ENCODE measurements at places on chromosomes 2 and 18.

DNA sequence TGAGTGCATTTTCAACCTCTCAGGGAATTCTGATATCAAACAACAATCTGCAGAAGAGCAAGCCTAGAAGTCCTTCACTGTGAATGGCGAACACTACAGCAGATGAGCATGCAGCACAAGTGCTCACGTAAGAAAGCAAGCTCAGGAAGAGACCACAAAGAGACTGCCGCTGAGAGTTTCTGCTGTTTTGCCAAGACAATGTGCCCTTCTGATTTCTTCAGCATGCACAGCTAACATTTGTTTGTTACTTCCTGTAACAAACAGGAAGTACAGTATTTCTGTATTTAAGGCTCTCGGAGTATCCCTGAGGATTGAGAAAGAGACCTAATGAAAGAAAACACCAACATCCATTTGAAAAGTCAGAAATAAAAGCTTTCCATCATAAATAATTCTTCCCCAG is 45.9 kb downstream of the MBOAT2 start:
- DNase-seq: no peak

GRCh38 chr2:127662937-127663565 is 12.3 kb downstream of the LIMS2 start:
- DNase-seq: no peak

GRCh38 chr2:173434762-173435569 is 80.3 kb downstream of the CDCA7 start:
- no peak for DNase-seq

- DNase-seq: no peak
These were observed 198.0 kb upstream of the NCKAP5 start for GRCh38 chr2:133766164-133766832.

DNA sequence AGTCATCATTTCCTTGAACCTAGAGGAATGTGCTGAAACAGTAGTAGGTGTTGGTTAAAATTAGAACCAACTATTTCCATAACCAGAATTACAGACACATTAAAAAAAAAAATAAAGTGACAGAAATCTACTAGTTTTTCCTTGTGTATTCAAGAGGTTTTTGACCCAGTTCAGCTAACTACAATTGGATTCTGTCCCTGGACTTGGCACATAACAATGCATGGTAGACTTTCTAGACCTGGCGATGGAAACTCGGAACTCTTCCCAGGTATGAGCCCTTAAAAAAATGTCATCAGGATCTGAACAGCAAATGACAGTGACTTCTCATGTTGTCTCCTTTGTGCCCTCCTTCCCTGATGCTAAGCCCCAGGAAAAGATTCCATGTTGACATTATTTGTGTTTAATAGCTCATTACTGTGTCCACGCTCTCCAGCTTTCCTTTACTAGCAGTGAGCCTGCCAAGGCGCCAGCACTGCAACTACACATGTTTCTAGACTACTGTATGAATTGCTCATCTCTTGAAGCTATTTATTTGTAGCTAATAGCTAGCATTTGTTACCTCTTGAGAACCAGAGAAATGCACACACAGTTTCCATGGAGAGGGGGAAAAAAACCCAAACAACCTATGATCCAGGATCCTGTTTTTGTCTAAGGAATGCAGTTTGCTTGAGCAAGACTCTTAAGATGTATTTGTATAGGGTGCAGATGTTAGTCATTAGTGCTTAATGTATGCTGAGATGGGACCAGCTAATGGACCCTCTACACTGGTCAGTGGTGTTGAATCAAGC is 148.5 kb downstream of the FMNL2 start:
- DNase-seq: no peak

DNA sequence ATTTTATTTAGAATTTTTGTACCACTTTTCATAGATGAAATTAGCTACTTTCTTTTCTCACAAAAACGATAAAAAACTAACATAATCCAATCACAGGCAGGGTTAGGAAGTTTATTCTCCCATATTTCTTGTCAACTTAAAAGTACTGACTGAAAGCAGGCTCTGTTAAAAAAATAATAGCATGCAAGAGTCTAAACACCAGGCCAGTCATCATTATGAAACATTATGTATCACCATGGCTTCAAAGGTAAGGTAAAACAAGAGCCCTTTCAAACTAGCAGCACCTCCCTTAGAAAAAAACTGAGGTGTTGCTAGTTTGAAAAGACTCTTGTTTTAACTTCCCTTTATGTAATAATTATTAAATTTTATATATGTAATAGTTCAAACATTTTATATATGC is 848.0 kb downstream of the RNF144A start:
- no peak for DNase-seq

GRCh38 chr2:203897544-203897943 is 30.0 kb downstream of the CTLA4 start:
- DNase-seq: no peak

DNA sequence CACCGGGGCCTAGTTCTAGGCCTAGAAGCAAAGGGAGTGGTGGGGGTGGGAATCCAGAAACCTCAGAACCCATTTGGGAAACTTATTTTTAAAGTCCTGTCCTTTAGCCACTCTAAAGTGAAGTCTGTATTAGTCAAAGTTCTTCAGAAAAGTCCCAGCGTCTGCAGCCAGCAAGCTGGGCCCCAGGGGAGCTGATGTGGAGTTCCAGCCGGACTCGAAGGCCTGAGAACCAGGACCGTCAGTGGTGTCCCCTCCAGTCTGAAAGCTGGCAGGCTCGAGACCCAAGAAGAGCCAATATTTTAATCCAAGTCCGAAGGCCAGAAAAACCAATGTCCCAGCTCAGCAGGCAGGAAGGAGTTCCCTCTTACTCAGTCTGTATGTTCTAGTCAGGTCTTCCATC is 32.4 kb downstream of the ID2 start:
- no peak for DNase-seq

GRCh38 chr18:12397793-12398192 is 9.9 kb upstream of the PRELID3A start:
- no peak for DNase-seq

DNA sequence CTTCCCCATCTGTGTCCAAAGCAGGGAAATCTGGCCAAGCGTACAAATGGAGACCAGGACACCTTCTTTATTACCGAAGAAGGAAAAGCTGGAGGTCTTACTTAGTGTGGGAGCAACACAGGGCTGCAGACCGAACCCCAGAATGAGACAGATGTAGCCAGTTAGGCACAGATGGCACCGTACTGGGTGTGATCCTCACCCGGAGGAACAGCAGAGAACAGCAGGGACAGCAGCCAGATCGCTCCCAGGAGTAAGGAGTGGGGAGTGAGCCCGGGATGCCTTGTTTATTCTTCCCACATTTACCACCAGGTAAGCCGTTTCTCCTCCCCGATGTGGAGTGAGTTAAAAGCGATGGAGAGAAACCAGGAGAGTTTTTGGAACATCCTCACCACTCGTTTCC is 150.7 kb upstream of the SPRED2 start:
- no peak for DNase-seq

- no peak for DNase-seq
These were observed 280.5 kb upstream of the CCDC68 start for GRCh38 chr18:55239740-55240139.

All from stimulated activated naive CD4-positive, alpha-beta T cell (primary cell).